ENCODE measurements at places on chromosomes 4 and X.

DNA sequence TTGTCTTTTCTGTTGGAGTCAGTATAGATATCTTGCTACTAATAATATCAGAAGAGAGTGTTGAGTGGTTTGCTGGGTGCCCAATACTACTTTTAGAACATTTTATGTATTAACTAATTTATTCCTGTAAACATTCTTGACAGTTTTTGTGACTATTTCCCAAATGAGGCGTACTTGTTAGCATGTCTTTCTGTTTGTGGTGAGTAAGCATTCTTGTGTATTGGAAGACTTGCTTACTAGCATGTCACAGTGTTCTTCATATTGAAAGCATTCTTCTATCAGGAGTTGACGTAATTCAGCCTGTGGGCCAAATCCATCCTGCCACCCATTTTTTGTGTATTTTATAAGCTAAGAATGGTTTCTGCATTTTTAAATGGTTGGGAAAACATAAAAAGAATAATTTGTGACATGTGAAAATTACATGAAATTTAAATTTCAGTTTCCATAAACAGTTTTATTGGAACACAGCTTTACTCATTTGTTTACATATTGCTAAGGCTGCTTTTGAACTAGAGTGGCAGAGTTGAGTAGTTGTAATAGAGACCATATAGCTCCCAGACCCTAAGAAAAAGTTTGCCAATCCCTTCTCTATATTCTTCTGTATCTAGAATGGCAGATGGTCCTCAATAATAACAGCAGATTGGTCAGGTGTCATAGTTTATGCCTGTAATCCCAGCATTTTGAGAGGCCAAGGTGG, 20.4 kb downstream of the REPS2 start:
- DNase-seq: no peak

GRCh38 chrX:105869701-105870100, 47.4 kb downstream of the NRK start:
- no peak for DNase-seq

- DNase-seq: no peak
Measured at GRCh38 chrX:105636667-105637066, 185.7 kb upstream of the NRK start.

GRCh38 chr4:111693758-111694157, 451.5 kb upstream of the FAM241A start:
- no peak for DNase-seq

- no peak for DNase-seq
Measured at GRCh38 chr4:139781066-139781465, 115.4 kb downstream of the MGST2 start.

GRCh38 chr4:88080626-88081025, 73.2 kb downstream of the PKD2 start:
- no peak for DNase-seq

DNA sequence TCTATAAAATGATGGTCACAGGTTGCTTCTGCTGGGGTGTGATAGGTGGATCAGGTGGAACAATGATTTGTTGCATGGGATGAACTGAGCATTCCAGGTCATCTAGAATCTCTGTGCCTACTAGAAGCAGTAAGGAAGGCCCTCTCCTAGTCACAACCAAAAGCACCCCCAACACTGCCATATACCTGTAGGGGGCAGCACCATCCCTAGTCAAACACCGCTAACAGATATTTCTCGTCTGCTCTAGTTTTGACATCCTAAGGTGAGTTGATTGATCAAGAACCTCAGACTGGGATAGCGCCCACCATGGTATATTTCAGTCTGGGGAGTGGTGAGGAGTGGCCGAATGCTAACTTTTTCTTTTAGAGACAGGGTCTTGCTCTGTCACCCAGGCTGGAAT, 160.2 kb downstream of the NHS start:
- no peak for DNase-seq

GRCh38 chr4:3607690-3608552, 75.7 kb upstream of the LRPAP1 start:
- DNase-seq: peak; percentile 71

- no peak for DNase-seq
Measured at GRCh38 chr4:140996766-140997165, 136.5 kb downstream of the RNF150 start.

GRCh38 chrX:153863251-153863991, 22.6 kb downstream of the L1CAM start:
- DNase-seq: no peak

DNA sequence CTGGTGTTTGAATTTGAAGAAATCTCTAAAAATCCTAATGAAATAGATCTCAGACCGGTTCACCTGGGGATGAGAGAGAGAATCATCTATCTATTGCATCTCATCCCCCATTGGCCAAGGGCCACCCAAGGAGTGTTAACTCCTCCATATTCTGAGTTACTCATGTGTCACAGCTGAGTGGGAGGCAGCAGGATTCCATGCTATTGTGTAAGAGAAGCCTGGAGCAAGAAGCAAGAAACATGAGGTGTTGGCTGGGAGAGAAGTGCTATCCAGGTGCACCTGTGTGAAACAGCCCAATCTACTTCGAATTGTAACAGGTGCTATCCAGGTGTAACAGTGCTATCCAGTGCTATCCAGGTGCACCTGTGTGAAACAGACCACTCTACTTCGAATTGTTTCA, 150.3 kb upstream of the MAOA start:
- DNase-seq: no peak

GRCh38 chr4:52266537-52267137, 215.5 kb downstream of the SPATA18 start:
- DNase-seq: no peak

GRCh38 chrX:148929686-148930085, 429.3 kb downstream of the AFF2 start:
- no peak for DNase-seq

DNA sequence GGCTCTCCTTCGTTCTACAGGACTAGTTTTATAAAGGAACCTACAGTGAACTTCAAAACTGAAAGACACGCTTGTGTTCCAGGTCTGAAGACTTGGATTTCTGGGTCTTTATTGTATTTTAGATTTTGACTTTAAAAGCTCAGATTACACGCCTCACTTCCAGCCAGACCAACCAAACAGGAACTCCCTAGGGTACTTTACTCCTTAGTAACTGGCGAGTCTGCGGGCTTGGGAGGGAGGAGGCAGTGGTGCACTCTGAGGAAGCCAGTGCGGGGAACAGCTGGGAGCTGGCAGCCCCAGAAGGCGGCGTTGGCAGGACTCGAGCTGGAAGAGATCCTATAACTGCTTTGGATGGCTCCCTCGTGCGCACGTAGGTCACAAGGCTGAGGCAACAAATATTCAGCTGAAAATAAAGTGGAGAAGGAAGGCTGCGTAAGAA, 391 bp upstream of the PHKA1 start:
- DNase-seq: peak; percentile 54

DNA sequence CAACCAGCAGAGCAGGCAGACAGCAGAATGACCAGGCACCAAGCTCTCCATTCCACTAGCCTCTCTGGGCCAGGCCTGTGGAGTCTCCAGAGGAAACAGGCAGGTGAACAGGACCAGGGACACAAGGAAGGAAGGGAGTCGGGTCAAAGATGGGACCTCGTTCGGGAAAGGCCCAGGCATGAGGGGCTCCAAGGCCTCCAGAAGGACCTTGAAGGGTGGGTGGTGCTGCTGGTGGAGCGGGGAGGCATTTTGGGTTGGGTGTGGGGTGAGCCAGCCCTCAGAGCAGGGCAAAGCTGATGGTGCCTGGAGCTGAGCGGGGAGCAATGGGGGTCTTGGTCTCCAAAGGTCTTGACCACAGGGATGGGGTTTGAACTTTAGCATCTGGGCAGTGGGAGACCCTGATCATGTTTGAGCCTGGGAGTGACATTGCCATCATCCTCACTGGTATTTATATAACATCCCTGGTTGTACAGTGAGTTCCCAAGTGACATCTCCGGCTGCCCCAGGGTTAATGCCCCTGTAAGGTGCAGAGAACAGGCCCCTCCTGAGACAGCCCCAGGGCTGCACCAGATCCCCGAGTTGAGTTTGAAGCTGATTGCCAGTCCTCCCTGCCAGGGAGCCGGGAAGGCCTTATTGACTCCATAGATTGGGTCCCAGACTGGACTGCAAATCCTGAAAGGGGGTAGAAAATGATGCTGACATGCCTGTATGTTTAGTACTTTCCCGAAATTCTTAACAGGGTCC, 52.7 kb downstream of the PSAPL1 start:
- no peak for DNase-seq

DNA sequence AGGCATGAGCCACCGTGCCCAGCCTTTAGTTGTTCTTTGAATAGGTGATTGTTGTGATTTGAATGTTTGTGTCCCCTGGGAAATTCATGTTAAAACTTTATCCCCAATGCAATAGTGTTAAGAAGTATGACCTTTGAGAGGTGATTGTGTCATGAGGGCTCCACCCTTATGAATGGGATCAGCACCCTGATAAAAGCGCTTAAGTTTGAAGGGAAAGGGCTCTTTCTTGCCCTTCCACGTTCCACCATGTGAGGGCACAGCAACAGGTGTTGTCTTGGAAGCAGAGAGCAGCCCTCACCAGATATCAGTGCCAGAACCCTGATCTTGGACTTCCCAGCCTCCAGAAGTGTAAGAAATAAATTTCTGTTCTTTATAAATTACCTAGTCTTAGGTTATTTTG, 33.7 kb upstream of the RP2 start:
- no peak for DNase-seq

- no peak for DNase-seq
Measured at GRCh38 chrX:8455557-8455956, 9.1 kb upstream of the VCX3B start.
